T1000 (cell line): ENCODE measurements at places on chromosomes 5 and 9.

DNA sequence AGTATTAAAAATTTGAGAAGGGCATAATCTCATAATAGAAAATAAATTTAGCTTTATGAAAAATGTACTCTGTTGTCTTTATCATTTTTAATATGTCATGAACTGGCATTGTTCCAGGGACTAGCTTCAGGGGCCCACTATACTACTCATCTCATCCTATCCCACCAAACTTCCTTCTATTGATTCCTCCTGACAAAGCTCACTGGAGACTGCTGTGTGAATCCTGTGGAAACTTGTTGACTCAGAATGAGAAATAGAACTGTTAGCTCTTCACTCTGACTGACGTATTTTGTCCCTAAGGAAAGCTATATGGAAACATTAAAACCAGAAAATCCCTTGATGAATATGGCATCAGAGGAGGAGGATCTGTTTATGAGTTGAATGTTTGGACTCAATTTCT lies 29.8 kb upstream of the BNIP1 start:
- DNase-seq, result no peak

- no peak for DNase-seq
These were observed 53.7 kb upstream of the DPYSL3 start for GRCh38 chr5:147563466-147564123.

GRCh38 chr5:127409921-127410675 lies 107.3 kb upstream of the PRRC1 start:
- no peak for DNase-seq

DNA sequence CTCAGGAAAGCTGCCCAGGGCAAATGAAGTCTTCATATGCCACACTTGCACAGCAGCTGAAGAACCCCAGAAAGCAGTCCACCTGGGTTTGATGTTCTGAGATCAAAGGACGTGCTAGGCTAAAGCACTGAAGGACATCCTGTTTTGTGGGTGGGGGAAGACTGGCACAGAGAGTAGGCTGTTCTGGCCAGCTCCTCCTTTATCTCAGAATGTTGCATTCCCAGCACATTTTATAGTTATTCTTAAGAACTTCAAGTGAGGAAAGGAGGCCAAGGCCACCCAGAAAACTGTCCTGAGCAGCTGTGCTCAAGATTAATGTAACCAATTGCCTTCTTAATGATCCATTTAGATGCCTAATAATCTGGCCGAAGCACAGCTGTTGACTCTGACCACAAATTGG lies 10.9 kb downstream of the SHOC1 start:
- no peak for DNase-seq

- DNase-seq, result no peak
These were observed 9.5 kb upstream of the GGTA1 start for GRCh38 chr9:121509180-121509579.

GRCh38 chr9:130530938-130531337 lies 48.4 kb upstream of the FUBP3 start:
- DNase-seq, result no peak

- no peak for DNase-seq
These were observed 11.8 kb upstream of the LNPEP start for GRCh38 chr5:96924016-96924443.

DNA sequence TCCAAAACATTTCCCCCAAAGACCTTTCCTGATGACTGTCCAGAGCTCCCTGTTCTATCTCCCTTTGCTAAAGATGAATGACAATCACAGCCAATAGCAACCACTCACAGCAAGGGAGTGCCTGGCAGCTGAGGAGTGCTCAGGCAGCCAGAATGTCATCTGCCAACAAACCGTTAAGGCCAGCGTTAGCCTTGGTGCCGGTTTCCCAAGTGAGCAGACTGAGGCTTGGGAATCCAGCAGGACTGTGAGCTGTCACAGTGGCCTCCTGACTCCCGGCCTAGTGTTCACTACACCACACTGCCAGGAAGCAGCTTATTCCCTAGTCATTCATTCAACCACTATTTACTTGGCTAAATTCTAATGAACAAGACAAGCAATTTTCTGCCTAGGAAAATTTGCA lies 24.7 kb downstream of the STK10 start:
- no peak for DNase-seq

GRCh38 chr5:150641006-150641570 lies 628 bp downstream of the SYNPO start:
- DNase-seq, result no peak

DNA sequence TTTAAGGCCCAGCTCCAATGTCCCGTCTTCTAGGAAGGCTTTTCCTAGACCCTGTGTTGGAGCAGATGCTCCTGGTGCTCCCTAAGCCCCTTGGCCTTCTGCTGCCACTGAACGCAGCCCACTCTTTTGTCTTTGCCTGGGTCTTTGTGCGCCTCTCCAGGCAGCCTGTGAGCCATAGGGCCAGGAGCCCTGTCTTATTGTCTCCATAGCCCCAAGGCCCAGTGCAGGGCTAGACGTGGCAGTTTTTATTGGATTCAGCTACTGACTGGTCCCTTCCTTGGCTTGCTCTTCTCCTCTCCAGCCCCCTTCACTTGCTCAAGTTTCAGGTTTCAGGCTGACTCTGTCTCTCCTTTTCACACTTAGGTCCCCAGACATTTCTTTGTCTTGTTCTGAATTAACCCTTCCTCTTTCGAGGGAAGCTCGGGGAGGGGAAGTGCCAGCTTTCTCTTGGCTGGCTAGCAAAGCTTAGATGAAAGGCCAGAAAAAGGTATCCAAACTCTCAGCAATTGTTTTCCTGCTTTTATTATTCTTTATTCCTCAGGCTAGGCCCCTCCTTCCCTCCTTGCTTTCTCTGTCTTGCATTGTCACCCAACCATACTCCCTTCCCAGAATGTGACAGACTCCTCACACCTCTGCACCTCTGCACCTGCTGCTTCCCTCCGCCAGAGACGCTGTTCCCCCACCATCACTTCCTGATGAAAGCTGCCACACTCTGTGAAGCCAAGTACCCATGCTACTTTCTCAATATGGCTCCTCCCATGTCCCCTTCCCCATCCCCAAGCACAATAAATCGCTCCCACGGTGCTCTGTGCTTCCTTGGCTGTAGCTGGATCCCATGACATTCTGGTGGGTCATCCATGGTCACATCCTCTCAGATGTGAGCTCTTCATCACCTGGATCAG lies 101.6 kb upstream of the CPEB4 start:
- no peak for DNase-seq

DNA sequence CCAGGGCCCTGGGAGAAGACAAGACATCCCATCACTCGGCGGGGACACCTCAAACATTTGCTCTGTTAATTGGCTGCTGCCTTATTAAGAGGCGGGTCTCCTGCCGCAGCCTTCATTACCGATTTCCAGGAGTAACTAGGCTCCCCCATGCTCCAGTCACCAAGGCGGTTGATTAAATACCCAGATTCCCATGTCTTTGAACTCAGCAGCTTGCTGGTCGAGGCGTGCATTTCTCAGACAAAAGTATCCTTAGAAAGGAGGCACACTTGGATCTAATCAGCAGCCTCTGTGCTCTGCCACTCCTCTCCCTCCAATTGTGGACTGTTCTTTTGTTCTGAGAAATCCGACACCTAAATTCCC lies 228.8 kb downstream of the FSTL4 start:
- DNase-seq, result no peak
